HAP-1 (cell line): ENCODE measurements at places on chromosomes 6 and 20.

DNA sequence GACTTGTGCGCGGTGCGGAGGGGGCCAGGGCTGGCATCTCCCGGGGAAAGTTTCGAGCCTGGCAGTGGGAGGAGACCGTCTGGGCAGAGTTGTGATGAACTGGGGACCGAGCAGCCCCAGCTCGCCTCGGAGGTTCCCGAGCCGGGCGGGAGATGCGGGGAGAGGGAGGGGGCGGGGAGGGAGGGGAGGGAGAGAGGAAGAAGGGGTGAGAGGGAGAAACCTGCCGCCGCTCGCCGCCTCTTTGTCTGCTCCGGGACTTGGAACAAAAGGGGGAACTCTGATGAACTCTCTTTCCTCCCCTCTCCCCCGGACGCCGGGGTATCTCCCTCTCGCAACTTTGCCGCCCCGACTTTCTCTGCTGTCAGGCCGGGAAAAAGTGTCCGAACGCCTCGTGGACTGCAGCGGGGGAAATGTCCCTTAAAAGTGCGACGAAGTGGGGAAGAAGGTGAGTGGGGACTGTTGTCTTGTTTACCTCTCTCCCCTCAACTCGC is 72.7 kb downstream of the SOX4 start:
- peak; percentile 68 for DNase-seq

GRCh38 chr6:169999367-169999766 is 247.9 kb downstream of the ERMARD start:
- DNase-seq: no peak

GRCh38 chr6:15672818-15673217 is 10.0 kb upstream of the DTNBP1 start:
- no peak for DNase-seq

DNA sequence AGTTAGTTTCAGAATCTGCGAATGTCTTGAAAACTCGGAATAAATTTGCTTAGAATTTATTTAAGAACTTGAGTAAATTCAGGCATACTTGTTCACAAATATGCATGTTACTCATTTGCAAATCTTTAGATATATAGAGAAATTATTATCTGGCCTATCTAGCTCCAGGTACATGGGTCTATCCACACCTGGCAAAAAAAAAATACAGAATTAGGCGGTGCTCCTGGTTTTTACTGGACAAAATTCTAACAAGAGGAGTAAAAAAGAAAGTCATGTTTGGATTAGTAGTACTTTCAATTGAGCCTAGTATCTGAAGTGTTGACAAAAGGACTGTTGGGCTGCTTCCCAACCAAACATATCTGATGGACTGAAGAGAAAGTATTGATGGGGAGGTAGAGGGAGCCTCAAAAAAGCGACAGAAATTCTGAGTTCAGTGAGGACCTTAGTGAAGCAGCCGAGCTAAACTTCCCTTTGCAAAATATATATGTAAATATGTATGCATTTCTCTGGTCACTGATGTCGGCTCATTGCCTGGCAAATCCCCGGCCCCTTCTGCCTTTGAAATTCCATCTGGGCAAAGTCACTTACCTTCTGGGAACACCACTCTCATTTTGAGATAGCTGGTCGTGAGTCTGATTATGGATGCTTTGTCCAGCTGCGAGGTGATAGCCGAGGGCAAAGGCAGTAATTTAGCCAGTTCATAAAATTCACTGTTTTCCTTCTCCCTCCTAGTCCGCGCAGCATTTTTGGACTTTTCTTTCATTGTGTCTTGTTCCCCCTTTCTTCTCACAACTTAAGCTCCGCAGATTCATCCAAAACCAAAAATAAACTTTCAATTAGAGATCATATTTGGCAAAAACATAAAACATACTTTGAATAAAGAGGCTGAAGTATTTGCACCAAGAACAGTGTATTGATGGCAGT is 1.8 kb downstream of the SIM1 start:
- no peak for DNase-seq

- DNase-seq: peak; percentile 3
Observed at GRCh38 chr20:3658716-3659491, 4.3 kb downstream of the GFRA4 start.

DNA sequence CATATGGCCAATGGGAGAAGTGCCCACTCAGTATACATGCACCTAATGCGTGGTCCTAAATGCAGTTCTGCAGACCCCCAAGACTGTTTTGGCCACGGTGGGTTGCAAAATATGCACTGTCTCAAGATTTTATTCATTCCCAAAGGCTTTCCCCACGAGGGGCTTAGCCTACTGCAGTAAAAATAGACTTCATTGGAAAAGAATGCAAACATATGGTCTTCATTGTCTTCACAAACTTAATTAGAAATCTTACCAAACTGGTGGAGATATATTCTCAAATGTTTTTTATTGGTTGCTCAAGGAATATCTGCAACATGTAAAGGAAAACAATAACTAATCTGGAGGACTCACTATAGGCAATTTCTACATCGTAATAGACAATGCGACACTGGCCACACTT is 31.6 kb upstream of the PRL start:
- no peak for DNase-seq

DNA sequence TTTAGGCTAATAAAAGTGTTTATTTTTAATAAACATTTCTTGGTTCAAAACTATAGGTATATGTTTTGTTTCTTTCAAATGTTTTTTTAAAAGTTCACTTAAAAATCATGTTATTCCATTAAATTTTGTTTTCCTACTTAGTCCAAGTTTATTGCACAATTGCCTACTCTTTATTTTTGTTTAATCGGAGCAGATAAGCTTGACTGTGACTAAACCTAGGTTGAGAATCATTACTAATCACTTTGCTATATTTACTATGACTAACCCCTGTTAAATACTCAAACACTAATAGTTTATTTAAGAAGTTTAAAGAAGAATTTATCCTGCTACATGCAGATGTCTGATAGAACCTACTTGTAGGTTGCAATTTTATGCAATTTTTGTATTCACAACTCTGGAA is 18.8 kb downstream of the MAP3K4 start:
- no peak for DNase-seq

GRCh38 chr20:54362283-54362682 is 113.1 kb upstream of the DOK5 start:
- no peak for DNase-seq

DNA sequence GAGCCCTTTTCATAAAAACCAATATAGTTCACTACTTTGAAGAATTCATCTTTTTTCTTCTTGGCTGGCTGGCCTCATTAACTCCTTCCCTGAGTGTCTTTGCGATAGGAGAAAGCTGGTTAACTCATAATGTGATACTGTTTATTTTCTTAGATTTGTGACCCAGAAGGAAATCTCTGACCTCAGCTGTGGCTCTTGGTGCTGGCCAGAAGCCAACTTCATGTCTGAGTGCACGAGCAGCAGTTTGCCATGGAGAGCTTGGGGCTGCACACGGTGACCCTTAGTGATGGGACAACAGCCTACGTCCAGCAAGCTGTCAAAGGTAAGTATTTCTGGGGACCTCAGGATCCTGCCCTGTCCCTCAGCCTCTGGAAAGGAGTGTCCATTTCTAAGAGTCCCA is 16.7 kb upstream of the DEF6 start:
- DNase-seq: no peak

DNA sequence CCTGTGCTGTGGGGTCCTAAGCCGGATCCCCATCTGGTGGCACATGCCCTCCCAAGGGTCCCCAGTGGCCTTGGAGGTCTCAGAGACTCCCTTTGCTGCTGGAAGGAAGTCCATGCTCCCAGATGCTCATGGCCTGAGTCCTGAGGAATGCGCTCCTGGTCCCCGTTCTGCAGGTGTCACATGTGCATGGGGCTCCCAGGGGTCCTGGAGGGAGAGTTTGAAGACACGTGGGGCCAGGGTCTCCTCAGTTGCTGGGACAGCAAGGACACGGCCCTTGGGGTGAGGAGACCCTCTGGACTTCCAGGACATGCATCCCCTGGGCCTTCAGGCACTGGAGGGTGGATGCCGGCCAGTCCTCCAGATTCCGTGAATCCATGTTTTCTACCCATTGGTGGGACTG is 11.7 kb downstream of the ZBP1 start:
- DNase-seq: no peak
